ENCODE measurements at places on chromosomes 5 and 9.

DNA sequence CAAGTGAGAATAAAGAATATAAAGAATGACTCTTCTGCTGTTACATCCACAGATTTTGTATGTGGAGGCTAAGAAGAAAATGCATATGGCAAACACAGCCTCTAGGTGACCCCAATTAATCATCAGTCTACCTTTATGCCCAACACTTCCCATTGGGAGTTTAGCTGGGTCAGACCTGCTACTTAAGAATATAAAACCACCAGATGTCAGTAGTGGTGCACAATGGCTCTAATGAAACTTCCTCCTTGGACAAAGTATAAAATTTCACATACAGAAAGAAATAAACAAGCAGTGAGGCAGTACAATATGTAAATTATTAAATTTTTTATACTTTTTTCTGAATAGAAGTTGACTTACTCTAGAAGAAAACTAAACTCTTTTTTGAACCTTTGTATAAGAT lies 539.9 kb downstream of the BRINP1 start:
- DNase-seq: no peak

- DNase-seq: no peak
These were observed 56.9 kb downstream of the RXRA start for GRCh38 chr9:134383148-134383547.

DNA sequence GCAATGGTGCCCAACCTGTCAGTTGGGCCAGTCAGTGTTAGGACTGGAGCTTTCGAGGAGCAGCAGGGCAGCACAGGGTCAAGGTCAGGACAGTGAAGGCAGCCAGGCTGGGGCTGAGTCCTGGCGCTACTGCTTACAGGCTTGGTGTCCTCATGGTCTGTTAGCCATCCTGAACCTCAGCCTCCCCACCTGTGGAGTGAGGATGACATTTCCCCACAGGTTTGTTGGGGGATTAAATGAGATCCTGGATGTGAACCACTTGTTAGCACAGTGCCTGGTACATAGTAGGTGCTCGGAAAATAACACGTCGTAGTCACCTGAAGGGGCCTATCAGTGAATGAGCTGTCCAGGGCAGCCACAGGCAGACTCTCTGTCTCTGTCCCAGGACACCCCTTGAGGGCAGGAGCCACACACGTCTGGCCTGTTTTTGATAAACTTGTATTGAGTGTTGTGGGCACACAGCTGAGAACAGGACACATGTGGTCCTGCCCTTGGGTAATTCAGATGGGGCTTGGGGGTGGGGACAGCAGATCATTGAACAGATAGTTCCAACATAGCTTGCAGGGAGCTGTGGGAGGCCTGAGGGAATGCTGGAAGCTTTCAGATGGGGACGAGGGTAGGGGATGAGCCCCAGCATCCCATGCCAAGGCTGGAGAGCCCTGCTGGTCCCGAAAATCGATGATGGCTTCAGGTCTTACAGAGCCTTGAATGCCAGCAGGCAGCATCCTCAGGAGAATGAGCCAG lies 69.3 kb downstream of the AMBP start:
- no peak for DNase-seq

- no peak for DNase-seq
These were observed 876 bp upstream of the JAK2 start for GRCh38 chr9:4984171-4984620.

GRCh38 chr9:136505406-136506403 lies 22.9 kb upstream of the SEC16A start:
- no peak for DNase-seq

DNA sequence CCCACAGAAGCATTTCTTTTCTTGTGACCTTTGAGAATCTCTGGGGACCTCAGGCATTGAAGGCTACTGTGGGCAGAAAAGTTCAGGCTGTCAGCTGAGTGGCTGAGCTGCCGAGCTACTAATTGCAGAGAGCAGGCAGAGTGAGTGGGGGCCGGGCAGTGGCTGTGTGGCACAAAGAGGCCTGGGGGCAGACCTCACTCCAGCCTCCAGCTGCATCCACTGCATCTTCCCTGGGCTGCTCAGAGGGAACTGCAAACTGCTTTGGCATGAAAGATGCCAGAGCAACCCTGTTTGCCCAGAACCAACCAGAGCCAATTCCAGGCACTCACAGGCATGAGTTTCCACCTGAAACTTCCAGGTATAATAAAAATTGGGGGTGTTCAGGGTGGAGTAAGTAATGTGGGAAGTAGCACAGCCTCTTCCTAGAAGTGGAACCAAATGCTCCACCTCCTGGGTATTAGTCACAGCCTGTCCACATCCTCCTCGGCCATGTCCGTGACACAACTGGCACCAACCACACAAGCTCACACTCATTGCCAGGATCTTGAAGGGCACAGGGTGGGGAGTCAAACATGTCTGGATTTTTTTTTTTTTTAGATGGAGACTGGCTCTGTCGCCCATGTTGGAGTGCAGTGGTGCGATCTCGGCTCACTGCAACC lies 548.9 kb downstream of the BNC2 start:
- DNase-seq: no peak

GRCh38 chr9:99235069-99235468 lies 13.0 kb downstream of the SEC61B start:
- DNase-seq: no peak

DNA sequence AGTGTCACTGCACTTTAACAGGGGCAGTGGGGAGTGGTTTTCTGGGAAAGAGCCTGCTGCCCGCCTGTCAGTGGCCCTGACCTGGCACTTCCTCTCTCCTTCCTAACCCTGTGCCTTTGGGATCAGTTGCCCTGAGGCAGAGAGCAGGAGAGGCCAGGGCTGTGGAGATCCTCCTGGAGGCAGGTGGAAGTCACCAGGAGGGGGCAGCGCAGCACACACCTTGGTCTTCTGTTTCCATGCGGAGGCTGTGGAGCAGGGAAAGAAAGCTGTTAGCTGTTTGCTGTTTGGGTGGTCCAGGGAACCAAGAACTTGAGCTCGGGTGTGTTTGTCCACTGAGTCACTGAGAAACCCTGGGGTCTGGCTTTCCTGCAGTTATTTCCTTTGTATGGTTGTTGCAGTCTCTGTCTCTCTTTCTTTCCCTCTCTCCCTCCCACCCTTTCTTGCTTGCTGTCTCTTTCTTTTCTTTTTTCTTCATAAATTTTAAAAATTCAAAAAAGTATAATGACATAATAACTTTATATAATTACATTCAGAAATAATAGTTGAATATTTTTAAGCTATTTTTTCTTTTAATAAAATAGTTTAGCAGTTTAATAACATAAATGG lies 28.1 kb downstream of the NTRK2 start:
- DNase-seq: no peak

GRCh38 chr9:101477736-101478135 lies 42.2 kb upstream of the ALDOB start:
- no peak for DNase-seq

- DNase-seq: no peak
These were observed 23.9 kb downstream of the IRX1 start for GRCh38 chr5:3619579-3619978.

DNA sequence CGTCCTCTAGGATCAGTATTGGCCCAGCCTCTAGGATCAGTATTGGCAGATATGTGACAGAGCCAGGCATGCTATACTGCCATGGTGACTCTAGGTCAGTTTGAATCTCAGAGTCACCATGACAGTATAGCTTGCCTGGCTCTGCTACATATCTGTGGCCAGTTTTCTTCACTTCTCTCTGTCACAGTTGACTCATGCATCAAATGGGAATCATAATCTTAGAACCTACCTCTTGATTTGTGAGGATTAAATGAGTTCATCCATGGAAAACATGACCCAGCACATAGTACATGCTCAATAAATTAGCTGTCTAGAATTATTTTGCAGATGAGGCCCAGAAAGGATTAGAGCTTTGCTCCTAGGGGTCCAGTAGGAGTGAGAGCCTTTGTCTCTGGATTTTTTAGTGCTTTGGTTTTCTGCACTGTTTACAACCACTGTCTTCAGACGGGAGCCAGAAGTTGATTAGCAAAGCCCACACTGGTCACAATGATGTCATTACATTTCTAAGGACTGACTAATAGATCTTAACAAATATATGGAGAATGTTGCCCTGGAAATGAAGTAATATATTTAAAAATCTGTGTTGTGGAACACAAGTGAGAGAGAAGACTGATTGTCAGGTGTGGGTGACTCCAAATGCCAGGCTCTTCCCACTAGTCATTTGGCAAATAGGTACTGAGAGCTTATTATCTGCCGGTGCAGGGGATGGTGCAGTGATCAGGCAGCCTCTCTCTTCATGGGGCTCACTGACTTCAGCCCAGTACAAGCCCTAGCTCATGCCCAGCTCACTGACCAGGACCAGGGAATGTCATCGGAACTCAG lies 76.0 kb downstream of the COL15A1 start:
- DNase-seq: no peak

- no peak for DNase-seq
These were observed 123.5 kb downstream of the TRIO start for GRCh38 chr5:14266686-14267085.
